ENCODE measurements at places on chromosomes 6 and 20. TPM values are rescaled to one million over a fixed set of nuclear protein-coding genes. Genes with fewer than 3 reads are reported as not detected.

DNA sequence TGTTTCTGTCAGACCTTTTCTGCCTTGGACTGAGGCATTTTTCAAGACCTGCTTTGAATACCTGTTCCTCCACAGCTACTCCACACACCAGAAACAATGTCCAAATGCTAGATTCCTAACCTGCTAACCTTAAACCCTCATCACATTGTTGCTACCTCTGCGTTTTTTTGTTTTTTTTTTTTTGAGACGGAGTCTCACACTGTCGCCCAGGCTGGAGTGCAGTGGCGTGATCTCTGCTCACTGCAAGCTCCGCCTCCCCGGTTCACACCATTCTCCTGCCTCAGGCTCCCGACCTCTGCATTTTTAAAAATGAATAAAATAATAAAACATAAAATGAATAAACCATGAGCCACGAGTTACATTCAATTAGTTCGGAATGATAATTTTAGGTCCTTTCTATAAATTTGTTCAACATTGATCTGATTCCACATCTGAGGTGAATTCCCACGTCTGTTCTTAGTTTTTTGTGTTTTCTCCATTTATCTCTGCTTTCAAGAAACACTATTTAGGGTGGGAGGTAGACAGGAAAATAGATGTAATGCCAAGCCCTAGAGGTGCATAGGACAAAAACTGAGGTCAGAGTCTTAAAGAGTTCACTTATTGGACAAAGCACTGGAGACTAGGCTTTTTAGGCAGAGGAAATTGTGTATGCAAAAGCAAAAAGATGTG, 1.3 kb downstream of the C6orf89 start:
- H3K36me3 ChIP-seq = no peaks in the 10 kb centered on the region
- peak overlapping the region; percentile 74 for H3K4me3 ChIP-seq
- H3K27ac ChIP-seq = peak overlapping the region; percentile 94

- no peak overlapping the region for H3K27ac ChIP-seq
- no peaks in the 10 kb centered on the region for H3K36me3 ChIP-seq
- H3K4me1 ChIP-seq = no peaks in the 10 kb centered on the region
- H3K4me3 ChIP-seq = no peak overlapping the region
- no peak for DNase-seq
Measured at GRCh38 chr6:6907286-6907685, 200.5 kb upstream of the RREB1 start.

GRCh38 chr6:144353871-144354314, 68.8 kb downstream of the UTRN start:
- no peak overlapping the region for H3K27ac ChIP-seq
- no peak overlapping the region for H3K4me3 ChIP-seq
- no peak for DNase-seq
- H3K27me3 ChIP-seq = no peaks in the 10 kb centered on the region
- no peaks in the 10 kb centered on the region for H3K36me3 ChIP-seq

- no peaks in the 10 kb centered on the region for H3K4me1 ChIP-seq
- H3K36me3 ChIP-seq = no peaks in the 10 kb centered on the region
- H3K27ac ChIP-seq = no peak overlapping the region
- DNase-seq = no peak
Measured at GRCh38 chr20:56178219-56178618, 70.3 kb upstream of the MC3R start.

Gene CST4
- not detected for total RNA-seq

Gene CST8
- not detected for total RNA-seq

DNA sequence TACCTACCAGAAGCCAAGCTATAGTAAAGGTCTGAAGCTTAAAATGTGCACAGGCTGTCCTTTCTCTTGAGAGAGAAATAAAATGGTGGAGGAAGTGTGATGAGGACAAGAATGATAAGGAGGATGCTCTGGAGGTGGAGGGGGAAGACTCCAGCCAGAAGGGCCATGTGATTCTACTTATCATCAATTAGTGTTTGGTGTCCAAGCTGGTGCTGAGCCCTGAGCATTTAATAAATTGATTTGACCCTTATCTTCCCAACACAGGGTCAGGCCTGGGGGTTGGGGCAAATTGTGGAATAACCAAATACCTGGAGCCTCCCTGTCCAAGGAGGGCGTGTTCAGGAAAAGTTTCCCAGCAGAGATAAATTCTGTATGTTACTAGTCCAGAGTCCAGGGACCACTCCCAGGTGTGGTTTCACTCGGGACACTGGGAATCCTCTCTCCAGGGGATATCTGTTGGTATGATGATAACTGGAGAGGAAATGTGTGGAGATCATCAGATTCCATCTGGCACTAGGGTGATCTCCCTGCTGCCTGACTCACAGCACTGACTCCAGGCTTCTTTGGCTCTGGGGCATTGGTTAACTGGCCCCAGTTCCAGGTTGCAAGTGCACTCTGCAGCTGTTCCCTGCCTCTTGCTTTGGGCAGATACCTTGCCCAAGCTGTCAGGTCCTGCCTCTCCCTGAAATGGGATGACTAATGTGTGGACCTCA, 3.8 kb upstream of the MYBL2 start:
- no peak overlapping the region for H3K4me3 ChIP-seq
- no peak overlapping the region for H3K27ac ChIP-seq
- H3K4me1 ChIP-seq = peaks cover 5% of the 10 kb centered on the region
- no peaks in the 10 kb centered on the region for H3K36me3 ChIP-seq
- DNase-seq = no peak

DNA sequence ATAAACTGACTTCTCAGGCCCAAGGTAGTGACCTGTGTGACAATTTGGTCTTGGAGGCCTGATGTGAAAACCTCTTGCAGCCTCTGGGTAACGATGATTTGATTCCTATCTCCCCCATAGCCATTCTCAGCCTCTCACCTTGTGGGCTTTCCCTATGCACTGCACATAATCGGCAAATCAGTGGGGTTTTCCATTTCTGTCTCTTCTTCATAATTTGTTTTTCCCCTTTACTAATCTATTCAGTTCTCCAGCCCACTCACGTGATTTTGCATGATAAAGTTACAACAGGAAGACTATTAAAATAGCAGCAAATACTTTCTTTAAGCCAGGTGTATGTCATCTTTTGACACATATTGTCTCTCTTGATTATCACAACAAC, 893.7 kb downstream of the TFAP2A start:
- H3K27me3 ChIP-seq = no peaks in the 10 kb centered on the region
- H3K4me1 ChIP-seq = no peaks in the 10 kb centered on the region
- H3K27ac ChIP-seq = no peak overlapping the region
- no peaks in the 10 kb centered on the region for H3K36me3 ChIP-seq
- no peak overlapping the region for H3K4me3 ChIP-seq

DNA sequence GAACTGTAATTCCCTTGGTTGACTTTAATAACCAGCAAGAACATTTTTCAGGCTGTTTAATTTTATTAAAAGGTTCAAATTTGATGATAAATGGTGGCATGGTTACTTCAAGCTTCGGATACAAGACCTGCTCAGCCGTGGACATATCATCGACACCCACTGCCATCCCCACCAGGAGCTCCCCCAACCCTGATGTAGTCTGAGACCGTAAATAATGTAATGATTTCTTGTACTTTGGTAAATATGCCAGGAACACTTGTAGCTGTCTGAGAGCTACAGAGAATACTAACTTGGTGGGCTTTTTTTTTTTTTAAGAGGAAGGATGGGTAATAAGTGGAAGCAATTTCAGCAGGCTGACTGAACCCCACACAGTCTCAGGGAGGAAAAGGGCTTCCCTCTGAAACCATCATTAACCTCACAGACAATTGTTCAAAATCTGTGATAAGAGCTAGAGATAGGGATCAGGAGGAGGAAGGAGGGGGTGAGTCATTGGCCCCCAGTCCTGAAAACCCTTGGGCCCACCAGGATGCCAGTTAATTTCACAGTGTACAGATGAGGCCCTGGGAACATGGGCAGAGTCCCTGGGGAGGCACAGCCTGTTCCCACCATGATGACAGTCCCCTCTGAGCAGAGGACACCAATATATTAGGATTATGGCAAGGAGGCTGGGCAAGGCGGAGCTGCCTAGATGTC, 56.0 kb downstream of the APCDD1L start:
- H3K27ac ChIP-seq = no peak overlapping the region
- H3K27me3 ChIP-seq = no peaks in the 10 kb centered on the region
- no peaks in the 10 kb centered on the region for H3K4me1 ChIP-seq
- H3K4me3 ChIP-seq = no peak overlapping the region
- H3K36me3 ChIP-seq = no peaks in the 10 kb centered on the region

DNA sequence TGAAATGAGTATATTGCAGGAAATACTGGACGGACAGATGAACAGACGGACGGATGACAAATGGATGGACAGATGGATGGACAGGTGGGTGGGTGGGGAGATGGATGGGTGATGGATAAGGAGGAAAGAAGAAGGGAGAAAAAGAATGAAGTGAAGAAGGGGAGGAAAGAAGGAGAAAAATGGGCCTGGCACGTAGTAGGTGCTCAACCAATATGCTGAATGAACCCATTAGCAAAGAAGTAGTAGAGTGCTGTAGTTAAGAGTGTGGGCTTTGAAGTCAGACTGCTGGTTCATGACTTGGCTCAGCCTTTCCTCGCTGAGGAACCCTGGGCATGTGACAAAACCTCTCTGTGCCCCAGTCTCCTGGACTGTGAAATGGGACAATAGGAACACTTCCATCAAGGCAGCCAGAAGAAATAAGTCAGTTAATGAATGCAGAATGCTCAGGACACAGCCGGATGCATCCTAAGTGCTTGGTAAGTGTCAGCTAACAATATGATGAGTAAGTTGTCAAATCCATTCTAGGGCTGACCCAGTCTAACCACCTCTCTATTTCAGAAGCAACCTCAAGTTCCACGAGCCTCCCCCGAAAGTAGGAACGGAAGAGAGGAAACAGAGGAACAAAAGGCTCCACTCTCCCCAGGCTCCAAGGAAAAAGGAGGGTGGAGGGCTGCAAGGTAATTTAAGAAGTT, 37.9 kb downstream of the PREX1 start:
- no peak for DNase-seq
- H3K27me3 ChIP-seq = no peaks in the 10 kb centered on the region
- H3K4me1 ChIP-seq = no peaks in the 10 kb centered on the region
- H3K4me3 ChIP-seq = no peak overlapping the region
- no peaks in the 10 kb centered on the region for H3K36me3 ChIP-seq
- H3K27ac ChIP-seq = no peak overlapping the region

Gene TRAPPC3L
- total RNA-seq = not detected

DNA sequence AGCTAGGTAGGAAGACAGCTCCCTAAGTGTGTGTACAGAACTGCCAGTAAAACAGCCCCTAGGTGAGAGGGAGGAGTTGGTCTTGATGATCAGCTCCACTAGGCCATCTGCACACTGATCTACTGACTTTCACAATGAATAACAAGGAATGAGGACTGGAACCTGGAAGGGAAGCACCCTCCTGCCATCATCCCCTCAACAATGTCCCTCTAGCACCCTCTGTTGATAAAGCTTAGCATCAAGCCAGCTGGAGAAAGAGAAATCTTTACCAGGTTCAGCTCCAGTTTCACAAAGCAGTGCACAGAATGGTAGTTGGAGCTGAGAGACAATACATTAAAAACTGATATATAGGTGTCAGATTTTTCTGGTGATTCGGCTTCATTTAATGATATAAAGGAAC, 57.2 kb upstream of the IRAK1BP1 start:
- no peaks in the 10 kb centered on the region for H3K27me3 ChIP-seq
- DNase-seq = no peak
- H3K36me3 ChIP-seq = no peaks in the 10 kb centered on the region
- no peak overlapping the region for H3K4me3 ChIP-seq

- H3K27me3 ChIP-seq = no peaks in the 10 kb centered on the region
- H3K4me3 ChIP-seq = no peak overlapping the region
- H3K36me3 ChIP-seq = no peaks in the 10 kb centered on the region
- no peaks in the 10 kb centered on the region for H3K4me1 ChIP-seq
- no peak overlapping the region for H3K27ac ChIP-seq
Measured at GRCh38 chr20:4730780-4731179, 9.1 kb downstream of the PRND start.

DNA sequence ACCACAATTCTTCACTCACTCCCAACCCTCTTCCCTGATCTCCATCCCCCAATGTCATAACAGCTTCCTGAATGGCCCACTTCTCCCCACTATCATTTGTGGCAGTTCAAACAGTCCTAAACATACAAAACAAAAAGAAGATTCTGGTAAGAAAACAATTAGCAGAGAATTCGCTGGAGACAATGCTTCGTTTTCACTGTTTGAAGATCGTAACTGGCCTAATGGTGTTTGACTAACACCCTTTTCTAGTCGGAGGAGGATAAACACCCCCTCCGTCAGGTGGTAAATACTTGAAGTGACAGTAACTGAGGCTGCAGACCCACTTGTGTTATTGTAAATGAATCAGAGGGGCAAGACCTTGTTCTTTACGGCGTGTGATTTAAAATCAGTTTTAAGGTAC, 3.8 kb downstream of the EYA2 start:
- peaks cover 4% of the 10 kb centered on the region for H3K27me3 ChIP-seq
- H3K4me1 ChIP-seq = peaks cover 5% of the 10 kb centered on the region
- no peak for DNase-seq
- no peak overlapping the region for H3K4me3 ChIP-seq

- H3K36me3 ChIP-seq = peaks cover 13% of the 10 kb centered on the region
- H3K4me1 ChIP-seq = no peaks in the 10 kb centered on the region
- H3K27ac ChIP-seq = no peak overlapping the region
- no peak for DNase-seq
- H3K27me3 ChIP-seq = no peaks in the 10 kb centered on the region
Measured at GRCh38 chr20:18524646-18525045, 16.9 kb downstream of the SEC23B start.

Gene PCSK2
- total RNA-seq = not detected

GRCh38 chr20:33393609-33394008, 7.7 kb downstream of the CDK5RAP1 start:
- no peaks in the 10 kb centered on the region for H3K4me1 ChIP-seq
- H3K4me3 ChIP-seq = no peak overlapping the region
- H3K27me3 ChIP-seq = no peaks in the 10 kb centered on the region
- DNase-seq = no peak

GRCh38 chr6:107154131-107154800, 39.0 kb upstream of the BEND3 start:
- no peak overlapping the region for H3K4me3 ChIP-seq
- no peak overlapping the region for H3K27ac ChIP-seq
- no peaks in the 10 kb centered on the region for H3K36me3 ChIP-seq
- no peaks in the 10 kb centered on the region for H3K27me3 ChIP-seq
- H3K4me1 ChIP-seq = no peaks in the 10 kb centered on the region

DNA sequence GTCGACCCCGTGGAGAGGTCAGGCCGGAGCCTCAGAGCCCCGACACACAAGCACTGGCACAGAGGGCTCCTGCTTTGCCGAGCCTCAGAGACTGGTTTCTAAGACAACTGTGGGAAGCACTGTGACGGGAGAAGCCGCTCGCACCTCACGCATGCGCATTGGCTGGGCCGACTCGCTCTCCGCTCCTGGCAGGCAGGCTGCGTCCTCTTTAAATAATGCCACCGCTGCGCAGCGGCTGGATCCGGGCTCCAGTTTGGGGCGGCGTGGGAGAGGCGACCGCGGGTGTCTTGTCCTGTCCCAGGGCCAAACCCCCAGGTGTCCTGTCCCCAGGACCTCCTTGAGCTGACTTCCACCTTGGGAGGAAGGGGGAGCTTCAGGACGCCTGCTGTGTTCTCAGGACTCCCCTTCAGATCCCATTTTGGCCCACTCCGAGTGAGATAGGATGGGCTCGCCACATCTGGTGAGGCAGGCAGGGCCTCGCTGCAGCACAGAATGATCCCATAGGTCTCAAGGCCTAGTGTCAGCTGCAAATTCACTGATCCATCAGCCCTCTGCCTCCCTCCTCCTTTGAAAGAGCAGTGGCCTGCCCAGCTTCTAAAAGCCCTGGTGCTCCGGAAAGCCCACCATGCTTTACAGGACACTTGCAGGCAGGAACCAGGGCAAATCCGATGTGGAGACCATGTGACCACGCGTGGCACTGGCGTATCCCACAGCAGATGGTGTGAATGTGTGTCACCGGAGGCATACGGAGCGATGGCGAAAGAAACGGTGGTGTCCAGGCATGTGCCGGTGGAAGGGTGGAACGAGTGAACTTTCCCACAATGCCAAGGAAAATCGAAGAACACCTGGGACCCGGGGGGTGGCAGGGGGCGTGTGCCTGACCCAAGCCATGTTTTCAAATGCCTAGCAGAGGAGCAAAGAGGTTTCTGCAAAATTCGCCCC, 169.3 kb upstream of the ZNF337 start:
- no peaks in the 10 kb centered on the region for H3K27me3 ChIP-seq
- H3K27ac ChIP-seq = no peak overlapping the region
- H3K4me1 ChIP-seq = peaks cover 10% of the 10 kb centered on the region
- DNase-seq = no peak

Data from breast epithelium (tissue), 4 donors.